GM23248 (cell line): ENCODE measurements at places on chromosomes 3 and 15.

GRCh38 chr15:88918738-88919137 is 5.6 kb upstream of the MFGE8 start:
- DNase-seq: peak; percentile 98

DNA sequence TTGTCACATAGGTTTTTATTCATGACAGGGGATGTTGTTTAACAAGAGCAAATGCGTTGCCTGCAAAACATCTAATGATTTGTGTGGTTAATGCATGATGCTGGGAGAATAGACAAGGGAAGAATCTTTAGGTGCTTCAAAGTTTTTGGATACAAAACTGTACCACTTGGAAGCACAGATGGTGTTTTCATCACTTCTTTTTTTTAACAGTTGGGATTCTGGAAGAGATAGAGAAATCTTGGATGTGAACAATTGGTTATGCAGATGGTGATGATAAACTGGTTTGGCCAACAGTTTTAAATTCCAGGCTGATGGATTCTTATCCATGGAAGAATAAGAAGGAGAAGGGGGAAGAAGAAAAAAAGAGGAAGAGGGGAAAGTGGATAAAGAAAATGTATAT is 379.4 kb downstream of the KCNH8 start:
- DNase-seq: no peak

- DNase-seq: no peak
These were observed 30.2 kb downstream of the LPP start for GRCh38 chr3:188184160-188184559.

GRCh38 chr15:63187589-63188226 is 1.7 kb upstream of the RAB8B start:
- no peak for DNase-seq

- no peak for DNase-seq
These were observed 1.9 kb downstream of the ROBO2 start for GRCh38 chr3:77041811-77042210.
